ENCODE measurements at places on chromosomes 4 and X. TPM values are rescaled to one million over a fixed set of nuclear protein-coding genes. Genes with fewer than 3 reads are reported as not detected.

DNA sequence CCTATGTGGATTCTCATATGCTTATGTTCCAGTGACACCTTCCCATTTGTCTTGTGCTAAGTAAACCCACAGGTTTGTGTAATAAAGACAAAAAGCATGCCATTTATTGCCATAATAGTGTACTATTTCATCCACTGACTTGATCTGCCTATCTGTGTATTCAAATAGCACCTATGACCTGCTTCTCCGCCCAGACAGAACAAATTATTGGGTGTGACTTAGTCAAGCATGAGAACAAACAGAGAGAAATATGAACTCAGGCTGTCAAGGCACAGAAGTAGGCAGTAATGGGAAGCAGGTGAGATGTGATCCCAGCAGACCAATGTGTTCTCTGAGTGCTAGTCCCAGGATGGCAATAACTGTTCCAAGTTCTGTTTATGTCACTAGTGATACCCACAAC lies 25.4 kb downstream of the ELOVL6 start:
- H3K4me1 ChIP-seq = no peaks in the 10 kb centered on the region
- H3K27me3 ChIP-seq = no peaks in the 10 kb centered on the region
- DNase-seq = no peak
- H3K27ac ChIP-seq = peak overlapping the region; percentile 65
- H3K36me3 ChIP-seq = peaks cover 32% of the 10 kb centered on the region

Gene CXCL8
- not detected for total RNA-seq

DNA sequence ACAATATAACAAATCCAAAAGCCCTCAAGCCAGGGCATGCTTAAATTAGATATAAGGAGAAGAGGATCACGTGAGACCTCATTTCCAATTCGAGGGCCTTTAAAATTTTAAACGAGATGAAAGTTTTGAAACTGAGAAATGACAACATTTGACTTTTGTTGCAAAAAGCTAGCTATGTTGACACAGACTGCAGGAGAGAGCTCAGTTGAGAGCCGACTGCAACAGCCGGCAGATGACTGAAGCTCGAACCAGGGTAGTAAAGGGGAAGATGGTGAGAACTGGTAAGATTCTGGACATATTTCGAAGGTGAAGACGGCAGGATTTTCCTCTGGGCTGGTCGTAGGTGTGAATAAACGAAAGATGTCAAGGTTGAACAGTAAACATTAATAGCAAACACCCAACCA lies 773 bp downstream of the PRMT9 start:
- peak overlapping the region; percentile 97 for H3K27ac ChIP-seq
- peaks cover 5% of the 10 kb centered on the region for H3K36me3 ChIP-seq
- H3K27me3 ChIP-seq = peaks cover 4% of the 10 kb centered on the region
- H3K4me3 ChIP-seq = peak overlapping the region; percentile 84
- H3K4me1 ChIP-seq = peaks cover 22% of the 10 kb centered on the region

Gene HEPH
- 31.7 TPM for total RNA-seq

Gene IBSP
- total RNA-seq = not detected

GRCh38 chr4:174933083-174933482 lies 14.9 kb downstream of the ADAM29 start:
- H3K27me3 ChIP-seq = no peaks in the 10 kb centered on the region
- DNase-seq = no peak
- peaks cover 3% of the 10 kb centered on the region for H3K36me3 ChIP-seq

GRCh38 chr4:110139815-110140214 lies 58.6 kb downstream of the ELOVL6 start:
- no peak overlapping the region for H3K27ac ChIP-seq
- H3K36me3 ChIP-seq = peaks cover 12% of the 10 kb centered on the region
- H3K27me3 ChIP-seq = no peaks in the 10 kb centered on the region
- H3K4me1 ChIP-seq = peaks cover 19% of the 10 kb centered on the region

DNA sequence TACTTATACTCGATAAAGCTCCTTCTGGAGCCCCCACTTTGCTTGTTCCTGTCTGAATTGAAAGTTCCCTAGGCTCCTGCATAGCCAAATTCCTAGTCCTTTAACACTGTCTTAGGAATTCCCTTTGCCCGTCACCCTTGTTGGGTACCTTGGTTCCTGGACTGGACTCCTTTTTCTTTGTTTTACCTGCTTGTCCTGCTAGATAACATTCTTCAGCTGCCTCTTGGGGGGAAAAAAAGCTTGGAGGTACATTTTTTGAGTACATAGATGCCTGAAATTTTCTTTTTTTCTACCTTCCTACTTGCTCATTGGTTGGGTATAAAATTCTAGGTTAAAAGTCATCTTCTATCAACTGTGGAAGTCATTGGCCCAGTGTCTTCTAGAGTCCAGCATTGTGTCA lies 154.8 kb upstream of the RAPGEF2 start:
- no peak overlapping the region for H3K27ac ChIP-seq
- no peak for DNase-seq
- no peak overlapping the region for H3K4me3 ChIP-seq
- H3K36me3 ChIP-seq = peaks cover 22% of the 10 kb centered on the region
- H3K4me1 ChIP-seq = peaks cover 14% of the 10 kb centered on the region
- H3K27me3 ChIP-seq = no peaks in the 10 kb centered on the region

GRCh38 chrX:143095816-143096215 lies 70.1 kb downstream of the SPANXN4 start:
- no peak overlapping the region for H3K27ac ChIP-seq
- no peak for DNase-seq
- H3K27me3 ChIP-seq = no peaks in the 10 kb centered on the region

Gene SPANXD
- not detected for total RNA-seq

DNA sequence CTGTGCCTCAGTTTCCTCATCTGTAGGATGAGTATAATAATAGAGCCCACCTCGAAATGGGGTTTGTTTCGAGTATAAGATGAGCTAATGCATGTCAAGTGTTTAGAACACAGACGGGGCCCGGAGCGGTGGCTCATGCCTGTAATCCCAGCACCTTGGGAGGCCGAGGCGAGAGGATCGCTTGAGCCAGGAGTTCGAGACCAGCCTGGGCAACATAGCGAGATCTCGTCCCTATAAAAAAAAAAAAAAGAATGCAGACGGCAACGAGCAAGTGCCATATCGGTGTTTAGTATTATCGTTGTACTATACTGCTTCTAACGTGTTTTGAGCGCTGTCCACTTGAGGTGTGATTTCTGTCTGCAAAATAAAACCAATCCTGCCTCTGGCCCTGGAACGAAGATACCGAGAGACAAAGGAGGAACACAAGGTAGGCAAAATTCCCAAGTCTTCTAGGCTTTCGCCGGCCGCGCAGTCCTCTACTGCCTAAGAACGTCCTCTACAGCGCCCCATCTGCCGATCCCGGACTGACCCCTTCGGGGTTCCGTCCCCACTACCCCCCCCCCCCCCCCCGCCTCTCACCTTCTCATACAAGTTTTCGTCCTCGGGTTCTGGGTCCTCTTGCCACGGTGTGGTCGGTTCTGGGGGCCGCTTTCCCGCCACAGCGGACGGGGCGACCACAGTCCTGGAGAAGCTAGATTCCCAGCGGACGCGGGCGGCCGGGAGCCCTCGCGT lies 442 bp downstream of the NDUFB11 start:
- no peaks in the 10 kb centered on the region for H3K27me3 ChIP-seq
- H3K4me1 ChIP-seq = peaks cover 16% of the 10 kb centered on the region
- peak overlapping the region; percentile 98 for H3K4me3 ChIP-seq
- peak overlapping the region; percentile 93 for H3K27ac ChIP-seq

Gene SH2D1A
- not detected for total RNA-seq

Gene AMOT
- 8.0 TPM for total RNA-seq

Gene FUNDC1
- 20.7 TPM for total RNA-seq

- no peak for DNase-seq
- no peak overlapping the region for H3K27ac ChIP-seq
- H3K36me3 ChIP-seq = no peaks in the 10 kb centered on the region
- no peak overlapping the region for H3K4me3 ChIP-seq
- no peaks in the 10 kb centered on the region for H3K27me3 ChIP-seq
Measured at GRCh38 chr4:16100833-16101232, 17.0 kb upstream of the PROM1 start.

- no peaks in the 10 kb centered on the region for H3K36me3 ChIP-seq
- H3K27me3 ChIP-seq = no peaks in the 10 kb centered on the region
- peaks cover 14% of the 10 kb centered on the region for H3K4me1 ChIP-seq
- H3K27ac ChIP-seq = no peak overlapping the region
Measured at GRCh38 chrX:121161501-121161933, 114.1 kb downstream of the GLUD2 start.

GRCh38 chrX:114101081-114101480 lies 482.8 kb upstream of the HTR2C start:
- no peaks in the 10 kb centered on the region for H3K36me3 ChIP-seq
- no peak overlapping the region for H3K4me3 ChIP-seq
- H3K27ac ChIP-seq = no peak overlapping the region
- DNase-seq = no peak

GRCh38 chrX:9844936-9845577 lies 58.8 kb downstream of the SHROOM2 start:
- no peak overlapping the region for H3K4me3 ChIP-seq
- H3K4me1 ChIP-seq = peaks cover 42% of the 10 kb centered on the region
- no peaks in the 10 kb centered on the region for H3K27me3 ChIP-seq
- no peak for DNase-seq
- no peaks in the 10 kb centered on the region for H3K36me3 ChIP-seq

DNA sequence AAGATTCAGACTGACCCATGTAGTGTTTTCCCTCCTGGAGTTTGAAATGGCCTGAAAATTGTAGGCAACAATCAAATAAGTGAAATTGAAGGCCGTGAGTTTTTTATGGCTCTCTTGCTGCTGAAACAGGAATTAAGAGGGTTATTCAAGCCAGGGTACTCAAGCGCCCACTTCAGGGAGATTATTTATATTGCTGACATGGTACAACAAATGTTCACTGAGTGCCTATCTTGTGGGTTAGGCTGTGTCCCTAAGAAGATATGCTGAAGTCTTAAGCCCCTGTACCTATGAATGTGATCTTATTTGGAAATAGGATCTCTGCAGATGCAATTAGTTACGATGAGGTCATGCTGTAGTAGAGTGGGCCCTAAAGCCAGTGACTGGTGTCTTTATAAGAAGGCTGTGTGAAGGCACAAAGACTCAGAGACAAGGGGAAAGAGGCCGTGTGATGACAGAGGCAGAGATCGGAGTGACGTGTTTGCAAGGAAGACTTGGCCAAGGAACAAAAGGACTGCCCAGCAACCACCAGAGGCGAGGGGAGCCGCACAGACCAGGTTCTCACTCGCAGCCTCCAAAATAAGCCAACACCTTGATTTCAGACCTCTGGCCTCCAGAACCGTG lies 72.9 kb downstream of the MED28 start:
- peak overlapping the region; percentile 53 for H3K27ac ChIP-seq
- 0 out of 2 replicates have a peak, but pooled peaks cover 3% of the 10 kb centered on the region for H3K4me1 ChIP-seq
- no peak overlapping the region for H3K4me3 ChIP-seq
- no peaks in the 10 kb centered on the region for H3K36me3 ChIP-seq

Measured in WTC11 (cell line).